ENCODE measurements at places on chromosomes 12 and 14.

- no peak overlapping the region for H3K27ac ChIP-seq
- no peaks in the 10 kb centered on the region for H3K36me3 ChIP-seq
- H3K4me3 ChIP-seq: no peak overlapping the region
- DNase-seq: no peak
Measured at GRCh38 chr12:92432724-92433441, 269.9 kb upstream of the PLEKHG7 start.

- no peak overlapping the region for H3K27ac ChIP-seq
- peaks cover 2% of the 10 kb centered on the region for H3K4me1 ChIP-seq
- H3K27me3 ChIP-seq: peaks cover 40% of the 10 kb centered on the region
- H3K4me3 ChIP-seq: no peak overlapping the region
- H3K36me3 ChIP-seq: no peaks in the 10 kb centered on the region
- DNase-seq: no peak
Measured at GRCh38 chr12:3533703-3534386, 42.8 kb downstream of the PRMT8 start.

DNA sequence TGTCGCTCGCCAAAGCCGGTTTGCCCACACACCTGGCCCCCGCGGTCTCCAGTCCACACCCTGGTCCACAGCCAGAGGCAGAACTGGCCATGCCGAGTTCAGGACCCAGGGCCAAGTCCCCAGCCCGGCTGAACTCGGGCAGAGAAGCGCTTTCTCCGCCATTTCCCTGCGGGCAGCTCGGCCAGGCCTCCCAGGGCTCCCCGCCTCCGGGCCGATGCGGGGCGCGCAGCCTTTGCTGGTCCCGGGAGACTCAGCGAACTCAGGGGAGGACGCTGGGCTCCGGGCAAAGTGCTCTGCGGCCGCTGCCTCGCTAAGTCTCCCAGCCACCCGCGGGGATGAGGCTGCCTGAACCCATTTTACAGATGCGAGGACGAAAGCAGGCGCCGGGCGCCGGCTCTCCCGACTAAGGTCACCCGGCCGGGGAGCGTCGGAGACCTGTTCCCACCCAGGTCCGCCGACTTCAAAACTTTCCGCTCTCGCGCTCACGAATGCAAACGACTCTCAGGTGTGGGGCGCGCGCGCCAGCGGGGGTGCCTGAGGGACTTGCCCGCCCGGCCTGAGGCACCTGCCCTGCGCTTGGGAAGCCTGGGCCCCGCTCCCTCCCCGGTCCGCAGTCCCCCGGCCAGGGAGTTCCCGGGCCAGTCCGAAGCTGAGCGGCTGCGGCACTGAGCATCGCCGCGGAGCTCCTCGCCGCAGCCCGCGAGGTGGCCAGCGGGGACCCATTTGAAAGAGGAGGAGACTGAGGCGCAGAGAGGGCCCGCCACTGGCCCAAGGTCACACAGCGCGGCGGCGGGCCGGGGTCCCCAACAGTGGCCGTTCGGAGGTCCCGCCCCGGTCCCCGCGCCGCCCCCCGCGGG is 627 bp downstream of the TESC start:
- H3K36me3 ChIP-seq: no peaks in the 10 kb centered on the region
- H3K27ac ChIP-seq: no peak overlapping the region
- peaks cover 68% of the 10 kb centered on the region for H3K27me3 ChIP-seq

GRCh38 chr12:47378222-47378582 is 298.4 kb upstream of the AMIGO2 start:
- H3K27me3 ChIP-seq: no peaks in the 10 kb centered on the region
- no peaks in the 10 kb centered on the region for H3K36me3 ChIP-seq
- H3K4me1 ChIP-seq: no peaks in the 10 kb centered on the region

Data from progenitor cell of endocrine pancreas (in vitro differentiated cells).